ENCODE measurements at places on chromosomes 12 and 14.

DNA sequence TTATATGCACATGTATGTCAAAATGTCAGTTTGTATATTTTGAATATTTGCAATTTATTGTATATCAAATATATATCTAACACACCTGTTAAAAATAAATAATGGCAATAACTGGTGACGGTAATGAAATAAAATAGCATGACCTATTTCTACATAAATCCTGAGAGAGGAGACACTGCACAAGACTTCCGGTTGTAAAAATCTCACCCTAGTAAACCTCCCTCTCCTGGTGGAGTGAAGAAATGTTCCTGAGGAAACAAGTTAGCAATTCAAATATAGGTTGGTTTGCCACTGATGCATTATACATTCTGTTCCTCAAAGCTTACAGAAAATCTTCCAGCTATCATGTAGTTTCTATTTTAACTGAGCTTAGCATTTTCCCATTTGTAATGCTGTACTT lies 166.1 kb upstream of the SYT10 start:
- DNase-seq = peak; percentile 39

GRCh38 chr12:122985338-122986257 lies 5.1 kb downstream of the ARL6IP4 start:
- DNase-seq = no peak

DNA sequence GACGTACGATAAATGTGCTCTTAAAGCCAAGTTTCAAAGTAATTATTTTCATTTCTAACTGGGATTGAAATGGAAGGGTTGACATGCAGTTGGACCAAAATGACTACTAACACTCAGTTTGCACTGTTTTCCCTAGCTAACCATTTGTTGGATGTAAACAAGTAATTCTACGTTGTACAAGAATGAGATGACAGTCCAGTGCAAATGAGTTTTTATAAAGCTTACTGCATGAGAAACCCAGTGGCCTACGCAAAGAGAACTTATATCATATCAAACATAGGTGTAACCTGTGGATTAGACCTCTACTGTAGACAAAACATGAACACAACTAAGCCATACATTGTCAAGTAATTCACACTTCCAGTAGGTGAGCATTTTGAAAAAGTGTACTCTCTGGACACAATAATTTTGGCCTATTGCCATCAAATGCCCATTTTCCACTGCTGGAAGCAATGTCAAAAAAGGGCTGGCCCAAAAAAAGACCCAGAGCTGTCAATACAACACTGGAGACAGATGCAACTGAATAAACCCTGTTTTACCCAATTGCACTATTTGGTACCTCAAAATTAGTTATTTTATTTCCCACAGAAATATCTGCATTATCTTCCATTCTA lies 12.8 kb downstream of the SLC38A2 start:
- peak; percentile 31 for DNase-seq

DNA sequence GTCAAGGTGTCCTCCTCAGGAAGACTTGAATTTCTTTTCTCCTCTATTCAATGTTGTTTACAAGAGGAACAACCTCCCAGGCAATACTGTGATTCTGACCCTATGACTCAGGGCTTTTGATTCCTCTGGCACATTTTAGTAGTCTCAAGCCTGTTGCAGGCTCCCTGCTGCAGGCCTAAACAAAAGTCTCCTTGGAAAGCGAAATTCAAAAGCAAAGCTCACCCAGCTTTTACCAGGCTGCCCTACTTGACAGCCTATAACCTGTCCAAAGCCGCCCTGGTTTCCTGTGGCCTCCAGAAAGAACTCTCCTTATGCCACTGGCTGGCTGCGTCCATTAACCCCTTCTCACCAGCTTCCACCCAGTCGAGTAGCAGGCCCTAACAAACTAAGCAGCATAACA lies 11.6 kb downstream of the FGD6 start:
- peak; percentile 89 for DNase-seq

- DNase-seq = no peak
These were observed 85.5 kb downstream of the STON2 start for GRCh38 chr14:81314443-81315175.

DNA sequence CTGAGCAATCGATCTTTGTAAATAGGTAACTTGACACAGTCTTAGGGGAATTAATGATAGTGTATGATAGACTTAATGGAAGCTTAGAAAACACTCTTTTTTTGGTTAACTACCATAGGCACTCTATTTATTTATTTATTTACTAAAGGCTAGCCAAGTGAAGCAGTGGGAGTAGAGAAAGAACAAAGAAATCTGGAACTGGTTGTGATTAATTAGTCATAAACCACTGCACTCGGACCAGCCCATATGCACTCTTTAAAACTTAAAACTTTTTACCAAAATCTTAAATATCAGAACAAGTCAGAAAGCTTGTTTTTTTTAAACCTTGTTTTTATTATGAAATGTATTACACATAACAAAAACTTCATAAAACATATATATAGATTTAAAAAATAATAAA lies 49.5 kb upstream of the SRP54 start:
- no peak for DNase-seq

GRCh38 chr12:69991690-69992288 lies 166.8 kb downstream of the MYRFL start:
- no peak for DNase-seq

DNA sequence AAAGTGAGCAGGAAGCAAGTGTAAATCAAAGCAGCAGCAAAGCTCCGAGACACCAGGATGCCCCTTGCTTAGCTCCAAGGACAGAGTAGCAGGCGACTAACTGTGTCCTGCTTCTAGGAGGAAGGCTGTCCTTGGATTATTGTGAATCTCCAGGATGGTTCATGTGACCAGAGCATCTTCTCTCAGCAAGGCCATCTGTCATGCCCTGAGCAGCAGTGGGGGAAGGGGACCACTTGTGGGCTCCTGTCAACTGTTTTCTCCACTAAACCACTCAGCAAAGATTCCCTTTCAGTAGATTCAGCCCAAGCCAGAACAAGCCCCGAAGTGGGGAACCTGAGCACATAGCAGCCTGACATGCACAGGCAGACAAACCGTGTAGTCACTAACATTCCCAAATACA lies 19.4 kb downstream of the MAP3K9 start:
- DNase-seq = no peak

DNA sequence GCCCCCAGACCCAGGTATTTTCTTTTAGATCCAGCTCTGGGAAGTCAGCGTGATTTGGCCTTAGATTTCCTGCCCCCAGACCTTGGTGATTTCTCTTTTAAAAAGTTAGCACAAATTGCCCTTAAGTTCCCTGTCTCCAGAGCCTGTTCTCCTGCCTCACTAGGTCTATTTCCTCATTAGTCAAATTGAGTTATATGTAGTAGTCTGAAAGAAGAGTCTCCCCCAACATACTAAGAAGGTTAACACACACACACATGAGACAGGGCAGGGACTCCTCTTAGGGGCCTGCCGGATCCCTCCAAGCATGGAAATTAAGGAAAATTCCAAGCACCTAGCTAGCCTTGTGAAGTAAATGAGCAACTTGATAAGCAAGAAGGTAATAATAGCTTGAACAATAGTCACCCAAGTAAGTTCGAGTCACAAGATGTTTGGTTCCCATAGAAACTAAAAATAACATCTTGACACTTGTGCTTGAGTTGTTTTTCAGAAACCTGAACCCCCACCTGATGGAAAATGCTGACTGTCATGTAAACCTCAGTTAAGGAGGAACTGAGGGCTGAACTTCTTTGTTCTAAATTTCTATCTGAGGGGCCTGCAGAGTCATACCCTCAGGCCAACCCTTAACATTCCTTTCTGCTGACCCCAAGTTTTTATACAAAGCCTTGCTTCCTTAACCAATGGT lies 51.6 kb downstream of the CAND1 start:
- DNase-seq = peak; percentile 17

- DNase-seq = peak; percentile 91
These were observed 30.4 kb upstream of the PLEKHG6 start for GRCh38 chr12:6280053-6280469.

DNA sequence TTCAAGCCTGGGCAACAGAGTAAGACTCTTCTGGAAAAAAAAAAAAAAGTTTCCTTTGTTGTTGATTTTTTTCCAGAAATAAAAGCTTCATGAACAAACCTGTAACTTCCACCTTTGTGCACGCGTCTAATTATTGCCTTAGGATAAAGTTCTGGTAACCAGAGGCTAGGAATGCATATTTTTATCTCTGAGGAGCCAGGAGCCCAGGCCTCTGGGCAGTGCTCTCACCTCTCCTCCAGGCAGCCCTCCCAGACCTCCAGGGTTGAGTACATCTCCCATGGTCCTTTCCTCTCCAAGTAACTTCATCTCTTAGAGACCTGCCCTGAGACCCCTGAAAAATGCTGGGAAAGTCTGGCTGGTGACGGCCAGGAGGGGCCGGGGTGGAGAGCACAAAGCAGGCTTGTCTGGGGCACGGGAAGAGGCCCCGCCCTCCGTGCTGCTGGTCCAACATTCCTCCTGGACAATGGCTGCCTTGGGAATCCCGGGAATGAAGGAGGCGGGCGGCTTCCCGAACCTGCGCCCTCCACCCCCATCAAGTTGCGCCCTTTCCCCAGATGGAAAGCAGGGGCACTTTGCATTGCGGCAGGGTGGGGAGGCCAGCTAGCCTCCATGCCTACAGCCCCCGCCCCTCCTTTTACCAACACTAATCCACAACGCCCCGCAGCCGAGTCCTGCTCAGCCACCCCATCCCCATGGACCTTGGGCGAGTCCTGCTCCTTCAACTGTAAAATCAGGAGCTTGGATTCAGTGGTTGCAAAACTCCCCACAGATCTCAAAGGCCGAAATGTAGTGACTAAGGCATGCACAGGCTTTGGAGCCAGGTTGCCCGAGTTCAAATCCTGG lies 7.3 kb upstream of the FIGNL2 start:
- DNase-seq = peak; percentile 35

GRCh38 chr12:98955284-98955683 lies 310.2 kb downstream of the APAF1 start:
- peak; percentile 5 for DNase-seq

- DNase-seq = no peak
These were observed 145.1 kb downstream of the SLC25A21 start for GRCh38 chr14:37027188-37027824.

DNA sequence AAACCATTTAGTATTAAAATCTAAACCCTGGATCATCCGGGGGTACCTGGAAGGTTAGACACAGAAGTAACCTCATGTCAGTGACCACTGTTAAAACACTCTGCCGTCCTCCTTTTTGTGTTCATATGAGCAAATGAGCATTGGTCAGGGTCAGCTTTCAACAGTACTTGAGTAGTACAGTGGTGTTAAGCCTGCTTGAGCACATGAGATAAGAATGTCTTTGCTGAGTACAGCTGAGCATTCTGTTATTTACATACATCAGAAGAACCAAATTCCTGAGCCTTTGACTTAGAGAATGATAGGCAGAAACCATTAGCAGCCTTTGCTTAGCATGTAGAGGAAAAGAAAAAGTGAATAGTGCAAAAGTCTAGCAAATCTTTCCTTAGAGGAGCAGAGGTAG lies 38.6 kb upstream of the LRTM2 start:
- DNase-seq = peak; percentile 31

- no peak for DNase-seq
These were observed 178.0 kb downstream of the GRIP1 start for GRCh38 chr12:66500841-66501240.

DNA sequence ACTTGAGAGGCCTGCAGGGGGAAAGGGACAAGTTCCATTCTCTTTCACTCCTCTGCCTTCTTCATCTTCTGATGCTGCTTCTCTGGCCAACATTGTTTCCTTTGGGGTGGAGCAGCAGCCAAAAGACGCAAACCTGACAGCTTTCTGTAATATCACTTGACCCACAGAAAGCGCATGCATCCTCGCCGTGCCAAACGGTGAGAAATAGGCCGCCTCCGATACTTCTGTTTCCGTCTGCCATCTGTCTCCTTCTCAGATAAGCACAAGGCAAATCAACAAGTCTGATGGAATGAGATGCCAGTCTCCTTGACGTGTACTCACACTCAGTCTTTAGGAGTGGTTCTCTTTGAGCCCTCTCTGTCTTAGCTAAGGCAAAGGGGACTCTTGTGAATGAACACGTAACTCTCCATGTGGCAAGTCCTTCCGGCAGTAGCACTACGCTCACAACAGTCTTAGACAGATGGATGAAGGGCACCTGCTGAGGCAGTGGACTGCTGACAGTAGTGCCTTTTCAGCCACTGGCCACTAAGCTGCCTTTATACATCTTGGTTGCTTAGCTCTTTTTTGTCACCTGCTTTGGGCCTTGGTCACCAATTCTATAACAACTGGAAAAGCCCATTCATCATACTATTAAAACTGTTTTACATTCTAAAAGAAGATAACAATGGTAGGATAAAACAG lies 214.1 kb downstream of the FBXL14 start:
- no peak for DNase-seq

- DNase-seq = no peak
These were observed 337.3 kb downstream of the CACNA1C start for GRCh38 chr12:2390133-2390532.

Data from fibroblast of pulmonary artery (primary cell).